NCI-H1436 treated with DMSO at 0.1 percent for 48 hours (cell line): ENCODE measurements at places on chromosomes 6 and 20.

DNA sequence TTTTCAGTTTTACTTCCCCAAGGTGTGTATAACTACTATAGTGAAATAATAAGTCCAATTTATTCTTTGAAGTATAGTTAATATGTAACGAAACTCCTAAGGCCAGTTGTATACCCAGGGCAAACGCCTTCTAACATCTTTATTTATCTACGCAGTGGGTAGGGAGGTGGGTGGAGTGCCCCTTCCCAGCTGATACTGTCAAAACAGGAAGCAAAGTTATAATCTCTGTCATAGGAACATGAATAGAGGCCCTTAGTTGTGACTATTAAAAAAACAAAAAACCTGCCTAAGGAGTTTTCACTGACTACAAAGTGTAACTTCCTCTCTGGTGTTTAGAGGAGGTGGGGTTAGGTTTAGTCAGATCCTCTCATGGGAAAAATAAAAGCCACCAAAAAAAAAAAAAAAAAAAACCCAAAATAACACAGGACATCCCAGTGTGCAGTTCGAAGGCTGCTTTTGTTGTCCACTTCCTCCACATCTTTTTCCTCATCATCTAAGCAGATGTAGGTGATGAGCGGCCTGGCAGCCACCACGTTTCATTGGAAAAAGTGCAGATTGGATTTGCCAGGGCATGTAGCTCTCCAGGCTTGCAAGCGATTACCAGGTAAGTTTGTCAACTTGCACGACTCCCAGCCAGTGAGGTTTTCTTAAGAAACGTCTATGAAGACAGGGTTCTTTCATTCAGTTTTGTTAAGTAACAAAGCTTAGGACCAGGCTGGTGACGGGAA lies 58.7 kb downstream of the UTRN start:
- no peak for DNase-seq

DNA sequence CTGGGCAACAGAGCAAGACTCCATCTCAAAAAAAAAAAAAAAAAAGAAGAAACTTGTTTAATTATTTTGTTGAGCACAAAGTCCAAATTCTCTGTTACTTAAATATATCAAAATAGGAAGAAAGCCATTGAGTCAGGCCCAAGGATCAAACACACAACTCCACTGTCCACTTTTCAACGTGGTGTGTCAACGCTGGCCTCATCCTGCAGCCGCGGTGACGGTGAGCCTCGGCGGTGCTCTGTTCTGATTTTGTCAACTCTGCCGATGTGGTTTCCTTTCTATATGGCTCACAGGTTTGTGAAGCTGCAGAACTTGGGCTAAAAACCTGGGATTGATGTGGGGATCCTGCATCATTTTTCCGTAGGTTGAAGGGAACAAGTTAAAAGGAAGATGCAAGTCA lies 3.2 kb upstream of the SMOC2 start:
- no peak for DNase-seq

- no peak for DNase-seq
Measured at GRCh38 chr20:35027301-35027700, 65.3 kb downstream of the TRPC4AP start.

- DNase-seq: no peak
Measured at GRCh38 chr6:132198896-132199295, 202.4 kb downstream of the MOXD1 start.

- no peak for DNase-seq
Measured at GRCh38 chr20:7087803-7088202, 320.3 kb downstream of the BMP2 start.

DNA sequence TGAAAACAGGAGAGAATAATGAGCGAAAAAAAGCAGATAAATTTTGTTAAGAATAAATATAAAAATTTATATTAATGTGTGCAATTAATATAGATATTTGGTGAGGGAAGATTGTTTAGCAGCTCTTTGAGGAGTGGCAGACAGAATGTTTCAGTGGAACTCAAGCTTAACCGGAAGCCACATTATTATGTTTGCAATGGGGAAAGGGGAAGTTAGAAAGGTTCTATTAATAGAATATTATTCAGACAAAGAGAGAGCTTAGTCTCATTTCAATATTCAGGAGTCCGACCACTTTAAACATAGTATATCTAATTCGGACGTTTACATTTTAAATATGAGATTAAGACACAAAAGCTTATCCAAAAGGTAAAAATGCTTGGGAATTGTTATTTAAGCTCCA lies 81.6 kb upstream of the KHDRBS2 start:
- no peak for DNase-seq

DNA sequence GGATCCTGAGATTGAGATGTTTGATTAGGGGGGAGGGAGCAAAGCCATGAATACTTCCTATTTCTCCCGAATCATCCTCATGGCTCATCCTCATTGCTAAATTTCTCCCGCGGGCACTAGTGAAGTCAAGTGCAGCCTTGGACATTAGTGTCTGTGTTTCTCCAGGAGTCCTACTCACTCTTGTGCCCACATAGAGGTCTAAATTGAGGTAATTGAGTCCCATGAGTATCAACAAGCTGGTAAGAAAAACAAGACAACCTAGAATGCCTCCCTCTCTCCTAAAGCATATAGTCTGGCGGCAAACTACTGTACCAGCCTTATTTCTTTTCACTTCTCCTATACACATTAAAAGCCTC lies 420 bp downstream of the CENPQ start:
- no peak for DNase-seq

DNA sequence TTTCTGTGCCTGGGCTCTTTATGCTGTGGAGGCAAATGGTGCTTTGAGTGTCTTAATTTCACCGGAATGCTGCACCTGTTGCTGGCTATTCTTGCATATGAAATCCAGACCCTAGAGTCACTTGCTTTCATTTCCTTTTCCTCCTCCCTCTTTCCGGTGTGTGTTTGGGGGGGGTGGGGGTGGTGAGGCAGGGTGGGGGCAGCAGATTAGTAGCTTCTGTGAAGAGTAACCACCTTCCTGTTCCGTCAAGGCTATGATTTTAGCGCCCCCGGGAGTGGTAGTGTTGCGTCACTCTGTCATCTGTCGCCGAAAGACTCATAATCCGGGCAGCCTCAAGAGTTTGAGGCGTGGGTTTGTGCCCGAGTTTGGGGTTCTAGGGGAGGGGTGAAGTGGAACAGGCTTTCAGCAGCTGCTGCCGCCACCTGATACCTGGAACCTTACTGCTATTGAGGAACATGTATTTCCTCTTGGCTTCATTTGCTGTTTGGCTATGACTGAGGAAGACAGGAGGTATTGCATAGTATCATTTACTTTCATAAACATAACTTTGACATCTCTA lies 49.1 kb downstream of the UTRN start:
- DNase-seq: no peak

- DNase-seq: no peak
Measured at GRCh38 chr6:164690241-164690640, 619.2 kb downstream of the C6orf118 start.

DNA sequence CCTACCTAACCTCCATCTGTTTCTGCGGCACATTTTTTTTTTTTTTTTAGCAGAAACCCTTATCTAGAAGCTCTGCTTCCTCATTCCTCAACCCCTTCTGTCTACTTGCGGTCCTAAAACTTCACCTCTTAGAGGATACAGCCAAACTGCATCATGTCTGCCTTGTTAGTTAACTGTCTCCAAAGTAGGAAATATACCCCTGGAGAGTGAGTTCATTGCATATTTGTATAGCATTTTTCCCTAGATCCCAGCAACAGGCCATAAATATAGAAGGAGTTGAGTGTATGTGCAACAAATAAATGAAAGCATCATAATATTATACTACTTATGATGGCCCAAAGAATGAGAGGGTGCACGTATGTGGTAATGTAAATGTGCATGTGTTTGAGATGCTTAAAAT lies 1288.6 kb upstream of the GJE1 start:
- no peak for DNase-seq

- no peak for DNase-seq
Measured at GRCh38 chr6:105330913-105331312, 72.0 kb downstream of the PREP start.

DNA sequence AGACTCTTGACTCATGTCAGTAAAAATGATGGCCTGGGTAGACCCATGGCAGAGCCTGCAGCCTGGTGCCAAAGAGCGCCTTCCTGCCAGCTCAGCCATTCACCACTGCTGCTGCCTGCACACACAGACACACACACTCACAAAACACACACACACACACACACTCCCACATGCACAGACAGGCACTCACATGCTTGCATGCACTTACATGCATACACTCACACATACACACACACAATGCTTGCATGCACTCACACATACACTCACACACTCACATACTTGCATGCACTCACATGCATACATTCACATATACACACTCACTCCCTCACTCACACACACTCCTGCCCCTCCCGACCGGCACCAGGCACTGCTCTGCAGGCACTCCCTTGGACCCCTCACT lies 18.0 kb upstream of the SYNDIG1 start:
- no peak for DNase-seq

DNA sequence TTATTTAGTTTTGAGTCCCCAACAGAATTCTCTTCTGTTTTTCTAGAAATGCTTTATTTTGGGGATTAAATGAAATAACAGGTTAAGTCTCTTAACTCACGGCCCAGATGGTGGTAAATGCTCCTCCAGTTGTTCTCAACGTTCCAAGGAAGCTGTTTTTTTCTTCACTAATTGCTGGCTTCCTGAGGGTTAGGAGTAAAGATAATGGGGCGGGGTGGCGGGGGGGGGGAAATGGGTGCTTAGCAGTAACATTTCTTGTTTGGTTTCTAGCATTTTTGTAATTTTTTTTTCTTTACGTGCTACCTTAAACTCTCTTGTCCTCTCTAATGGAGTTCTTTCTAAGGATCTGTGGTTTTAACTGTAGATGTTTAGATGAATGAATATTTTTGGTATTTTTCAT lies 2.2 kb downstream of the SRSF3 start:
- DNase-seq: no peak

DNA sequence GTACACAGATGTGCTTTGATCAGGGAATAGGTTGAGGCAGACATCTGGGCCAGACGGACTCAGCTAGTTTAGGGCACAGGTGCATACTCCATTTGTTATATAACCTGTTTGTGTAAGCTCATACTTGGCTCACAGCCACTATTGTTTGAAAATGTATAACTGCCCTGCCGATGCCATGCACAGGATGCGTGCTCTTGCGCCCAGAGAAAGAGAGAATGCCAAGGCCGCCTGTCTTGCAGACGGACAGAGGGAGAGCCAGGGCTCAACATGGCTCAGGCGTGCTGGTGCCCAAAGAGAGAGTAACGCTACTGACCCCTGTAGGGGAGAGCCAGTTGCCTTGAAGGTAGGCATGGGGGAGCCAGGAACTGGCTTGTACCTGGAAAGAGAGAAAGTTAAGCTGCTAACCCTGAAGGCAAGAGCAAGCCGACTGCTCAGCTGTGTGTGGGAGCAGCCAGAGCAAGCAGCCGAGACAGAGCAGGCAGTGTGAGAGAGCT lies 57.7 kb downstream of the FAM229B start:
- DNase-seq: no peak
